ENCODE measurements at places on chromosomes 4 and X.

- DNase-seq = no peak
Observed at GRCh38 chr4:1511441-1512041, 105.3 kb upstream of the NKX1-1 start.

DNA sequence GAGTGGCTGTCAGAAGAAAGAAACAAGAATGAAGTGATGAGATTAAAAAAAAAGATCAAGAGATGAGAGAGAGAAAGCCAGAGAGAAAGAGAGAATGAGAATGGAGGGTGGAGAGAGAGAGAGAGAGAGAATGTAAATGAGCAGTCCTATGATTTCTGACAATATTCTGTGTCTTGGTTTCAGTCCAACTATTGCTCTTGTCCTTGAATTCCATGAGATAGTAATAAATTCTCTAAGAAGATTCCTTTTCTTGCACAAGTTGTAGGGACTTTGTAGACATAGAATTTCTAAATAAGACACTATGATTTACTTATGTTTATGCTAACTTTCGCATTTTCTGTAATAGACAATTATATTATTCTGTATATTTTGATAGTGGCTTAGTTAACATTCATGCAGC lies 149.6 kb upstream of the CTSO start:
- no peak for DNase-seq

DNA sequence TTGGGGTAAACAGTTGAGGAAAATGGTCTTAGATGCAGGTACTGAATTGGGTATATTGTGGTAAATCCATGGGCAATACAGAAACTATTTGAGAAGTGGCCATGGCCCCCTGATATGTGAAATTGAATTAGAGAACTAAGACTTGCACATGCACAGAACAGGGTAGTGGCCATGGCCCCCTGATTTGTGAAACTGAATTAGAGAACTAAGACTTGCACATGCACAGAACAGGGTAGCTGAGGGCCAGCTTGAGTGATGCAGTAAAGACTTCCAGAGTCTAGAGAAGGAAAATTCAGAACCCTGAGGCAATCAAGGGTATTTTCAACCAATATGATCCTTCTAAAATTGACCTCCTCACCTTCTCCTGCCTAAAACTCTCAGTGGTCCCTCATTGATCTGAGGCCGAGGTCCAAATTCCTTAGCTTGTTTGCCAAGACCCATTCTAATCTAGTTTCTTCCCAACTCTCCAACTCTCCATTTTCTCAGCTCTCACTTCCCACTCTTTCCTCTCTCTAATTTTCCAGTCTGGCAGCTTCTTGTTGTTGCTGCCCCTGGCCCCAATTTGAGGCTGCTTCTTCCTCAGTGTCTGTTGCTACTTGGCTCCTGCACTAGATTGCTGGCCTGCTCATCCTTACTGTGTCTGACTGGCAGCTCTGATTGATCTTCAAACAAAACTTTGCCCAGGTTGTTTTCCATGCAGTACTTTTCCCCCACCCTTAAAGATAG lies 72.4 kb downstream of the FRAS1 start:
- no peak for DNase-seq

DNA sequence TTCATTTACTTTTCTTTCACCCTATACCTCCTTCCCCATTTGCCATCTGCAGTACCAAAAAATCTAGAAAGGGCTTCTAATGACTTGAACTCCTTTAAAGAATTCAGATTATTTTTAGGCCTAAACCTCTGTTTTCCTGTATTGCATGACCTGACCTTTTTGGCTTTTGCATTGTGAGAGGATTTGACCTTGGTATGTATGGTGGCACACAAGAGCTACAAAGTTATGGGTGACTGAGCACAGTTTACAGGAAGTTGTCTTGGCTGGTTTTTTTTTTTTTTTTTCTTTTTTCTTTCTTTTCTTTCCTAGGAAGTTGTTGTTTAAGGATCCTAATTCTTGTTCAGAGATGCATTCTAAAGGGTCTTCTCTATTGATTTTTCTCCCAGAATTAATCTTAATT lies 32.0 kb upstream of the MTMR8 start:
- no peak for DNase-seq

GRCh38 chrX:18666614-18667013 lies 5.3 kb downstream of the RS1 start:
- no peak for DNase-seq

DNA sequence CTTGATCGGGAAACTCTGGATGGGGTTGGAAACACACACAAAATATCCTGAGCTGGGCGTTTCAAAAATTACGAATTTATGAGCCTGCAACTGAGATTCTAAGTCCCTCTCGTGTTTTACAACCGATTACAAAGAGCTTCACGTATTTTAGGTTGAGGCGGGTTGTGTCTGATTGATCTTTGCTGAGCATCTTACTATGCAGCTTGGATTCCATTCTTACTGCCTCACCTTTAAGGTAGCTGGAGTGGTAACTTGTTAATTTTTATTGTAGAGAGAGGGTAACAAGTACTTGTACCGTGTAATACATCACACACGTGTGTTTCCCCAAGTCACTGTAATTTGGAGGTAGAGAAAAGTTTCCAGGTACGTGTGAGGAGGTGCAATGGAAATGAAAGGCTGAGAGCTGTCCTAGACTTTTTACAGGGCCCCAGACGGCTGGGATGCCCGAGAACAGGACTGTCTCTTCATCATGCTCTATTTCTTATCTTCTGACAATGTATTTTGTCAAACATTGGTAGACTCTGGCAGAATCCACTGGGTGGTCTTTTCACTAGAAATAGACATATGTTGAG lies 97.8 kb upstream of the TENM3 start:
- DNase-seq = no peak

GRCh38 chrX:133297284-133297683 lies 79.1 kb upstream of the TFDP3 start:
- no peak for DNase-seq

GRCh38 chr4:11415409-11416070 lies 13.2 kb downstream of the HS3ST1 start:
- no peak for DNase-seq

DNA sequence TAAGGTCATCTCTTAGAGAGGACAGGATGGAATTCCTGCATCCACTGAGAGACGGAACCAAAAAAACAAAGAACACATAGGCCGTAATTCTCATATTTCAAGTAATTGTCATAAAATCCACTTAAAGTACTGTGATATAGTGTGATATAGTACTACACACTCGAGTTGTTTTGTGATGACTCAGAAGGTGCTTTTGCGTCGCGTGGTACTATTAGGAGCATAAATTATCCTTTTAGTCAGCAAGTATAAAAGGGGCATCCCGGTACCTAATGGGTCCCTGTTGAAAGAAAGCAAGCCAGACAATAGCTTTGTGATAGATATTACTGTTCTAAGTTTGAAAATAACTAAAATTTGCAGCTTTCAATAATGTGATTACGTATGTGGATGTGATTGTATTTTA lies 55.3 kb downstream of the GPR143 start:
- DNase-seq = no peak

GRCh38 chrX:119206203-119206602 lies 29.9 kb upstream of the PGRMC1 start:
- no peak for DNase-seq

DNA sequence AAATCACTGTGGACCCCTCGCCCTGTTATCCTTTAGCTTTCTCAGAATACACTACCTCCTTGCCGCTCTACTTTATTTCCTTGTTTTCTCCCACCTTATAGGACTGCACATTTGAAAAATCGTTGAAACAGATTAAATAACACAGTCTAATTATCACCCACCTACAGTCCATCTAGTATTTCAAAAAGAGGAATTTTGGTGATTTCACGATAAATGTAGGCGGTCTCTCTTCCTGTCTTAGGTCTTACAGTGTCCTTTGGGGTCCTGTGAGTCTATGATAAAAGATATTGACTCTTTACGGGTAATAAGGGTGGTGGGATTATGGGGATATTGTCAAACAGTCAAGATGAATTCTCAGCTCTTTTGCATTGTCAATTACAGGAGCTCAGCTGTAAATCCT lies 2.4 kb upstream of the TBL1X start:
- no peak for DNase-seq

- DNase-seq = no peak
Observed at GRCh38 chr4:81751531-81752289, 280.0 kb upstream of the RASGEF1B start.

DNA sequence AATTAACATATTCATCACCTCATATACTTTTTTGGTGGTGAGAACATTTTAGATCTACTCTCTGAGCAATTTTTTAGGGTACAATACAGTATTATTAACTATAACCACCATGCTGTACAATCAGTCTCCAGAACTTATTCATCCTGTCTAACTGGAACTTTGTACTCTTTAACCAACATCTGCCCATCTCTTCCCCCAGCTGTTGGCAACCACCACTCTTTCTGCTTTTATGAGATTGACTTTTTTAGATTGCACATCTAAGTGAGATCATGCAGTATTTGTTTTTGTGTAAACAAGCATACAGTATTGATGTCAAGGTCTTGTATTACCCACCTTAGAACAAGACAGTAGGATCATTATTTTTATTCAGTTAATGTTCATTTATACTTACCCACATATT lies 516.8 kb downstream of the RPA4 start:
- no peak for DNase-seq

DNA sequence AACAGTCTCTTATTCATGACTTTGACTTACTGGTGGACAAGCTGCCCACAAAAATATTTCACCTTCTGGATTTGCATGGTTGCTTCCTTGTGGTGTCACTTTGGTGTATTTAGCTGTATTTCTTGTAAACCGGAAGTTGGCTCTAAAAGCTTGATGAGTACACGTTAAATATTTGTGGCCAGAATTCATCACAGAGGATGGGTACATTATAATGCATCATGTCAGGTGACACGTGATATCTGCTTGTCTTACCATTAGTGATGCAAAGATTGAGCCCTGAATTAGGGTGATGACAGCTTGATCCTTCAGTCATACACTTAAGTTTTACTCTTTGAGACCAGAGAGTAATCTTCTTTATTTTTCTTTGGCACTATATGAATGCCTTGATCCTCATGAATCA lies 188.3 kb upstream of the RPS6KA3 start:
- no peak for DNase-seq

GRCh38 chrX:27466051-27466450 lies 2.9 kb upstream of the PPP4R3C start:
- no peak for DNase-seq

DNA sequence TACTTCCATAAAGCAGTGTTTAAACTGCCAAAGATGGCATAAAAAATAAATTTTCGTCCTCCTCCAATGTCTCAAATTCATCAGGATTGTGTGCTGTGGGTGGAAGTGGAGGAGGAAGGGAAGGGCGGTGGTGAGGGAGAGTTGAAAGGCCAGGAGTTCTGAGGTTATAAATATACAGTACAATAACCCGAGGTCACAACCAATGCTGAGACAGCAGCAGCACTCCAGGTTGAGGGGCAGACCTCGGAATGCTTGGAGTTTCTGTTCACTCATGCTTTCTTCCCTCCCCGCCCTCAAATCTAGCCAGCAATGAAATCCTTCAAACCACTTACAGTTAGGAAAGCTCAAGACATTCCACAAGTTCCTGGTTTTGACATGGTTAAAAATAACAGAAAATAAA lies 134.0 kb upstream of the SMAD1 start:
- no peak for DNase-seq

- DNase-seq = no peak
Observed at GRCh38 chr4:67624939-67625338, 66.4 kb downstream of the STAP1 start.

GRCh38 chrX:74251006-74251930 lies 52.7 kb upstream of the ZCCHC13 start:
- no peak for DNase-seq

DNA sequence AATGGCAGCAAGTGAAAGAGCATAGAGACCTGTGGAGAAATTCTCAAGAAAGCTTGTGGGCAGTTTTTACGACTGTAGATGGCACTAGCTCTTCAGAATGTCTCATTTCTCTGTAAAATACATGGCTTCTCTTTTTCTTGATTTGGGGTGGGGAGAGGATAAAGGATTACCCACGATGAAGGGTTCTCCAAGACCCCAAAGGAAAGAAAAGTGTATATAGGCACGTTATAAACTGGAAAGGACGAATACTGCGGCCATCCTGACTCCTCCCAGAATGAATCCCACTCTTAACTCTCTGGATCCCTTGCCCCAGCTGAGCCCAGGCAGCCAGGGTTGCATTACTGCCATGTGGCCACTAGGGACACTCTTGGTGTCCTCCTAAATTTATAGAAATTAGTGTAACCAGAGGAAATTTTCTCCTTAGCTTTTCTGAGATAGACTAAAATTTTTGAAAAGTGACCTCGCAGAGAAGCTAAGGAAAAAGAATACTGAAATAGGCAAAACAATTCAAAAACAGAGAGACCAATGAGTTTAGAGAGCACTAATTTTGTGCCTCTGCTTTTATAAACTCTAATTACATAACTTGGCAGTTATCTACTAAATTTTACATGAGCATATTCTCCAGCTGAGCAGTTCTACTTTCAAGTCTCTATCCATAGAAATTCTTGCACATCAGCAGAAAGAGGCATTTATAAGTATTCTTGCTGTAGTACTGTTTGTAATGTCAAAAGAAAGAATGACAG lies 37.8 kb upstream of the PCDH19 start:
- DNase-seq = no peak

DNA sequence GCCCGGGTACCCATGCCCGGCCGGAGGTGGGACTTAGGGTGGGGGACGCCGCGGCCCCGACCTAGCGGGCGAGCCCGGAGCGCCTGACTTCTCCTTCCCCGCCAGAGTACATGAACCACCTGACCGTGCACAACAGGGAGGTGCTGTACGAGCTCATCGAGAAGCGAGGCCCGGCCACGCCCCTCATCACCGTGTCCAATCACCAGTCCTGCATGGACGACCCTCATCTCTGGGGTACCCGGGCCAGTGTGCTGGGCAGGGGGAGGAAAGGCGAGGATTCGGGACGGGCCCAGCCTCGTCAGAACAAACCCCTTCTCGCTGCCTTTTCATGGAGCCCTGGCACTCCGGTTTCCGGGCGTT lies 622 bp downstream of the TAFAZZIN start:
- no peak for DNase-seq

DNA sequence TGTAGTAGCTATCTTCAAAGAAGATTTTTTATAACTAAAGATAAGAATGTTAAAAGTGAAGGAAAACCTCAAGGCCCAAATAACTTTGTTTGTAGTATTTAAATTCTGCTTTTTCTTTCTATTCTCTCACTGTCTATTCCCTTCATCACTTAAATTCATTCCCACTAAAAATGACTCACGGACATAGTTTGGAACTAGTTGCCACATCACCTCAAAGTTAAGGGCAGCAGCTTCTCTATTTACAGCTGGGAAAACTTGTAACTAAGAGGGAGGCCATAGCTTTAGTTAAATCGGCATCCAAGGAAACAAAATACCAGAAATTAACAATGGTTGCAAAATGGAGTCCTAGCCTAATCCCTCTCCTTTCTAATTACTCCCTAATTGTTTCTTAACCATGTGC lies 325.4 kb upstream of the MAGEB2 start:
- no peak for DNase-seq

DNA sequence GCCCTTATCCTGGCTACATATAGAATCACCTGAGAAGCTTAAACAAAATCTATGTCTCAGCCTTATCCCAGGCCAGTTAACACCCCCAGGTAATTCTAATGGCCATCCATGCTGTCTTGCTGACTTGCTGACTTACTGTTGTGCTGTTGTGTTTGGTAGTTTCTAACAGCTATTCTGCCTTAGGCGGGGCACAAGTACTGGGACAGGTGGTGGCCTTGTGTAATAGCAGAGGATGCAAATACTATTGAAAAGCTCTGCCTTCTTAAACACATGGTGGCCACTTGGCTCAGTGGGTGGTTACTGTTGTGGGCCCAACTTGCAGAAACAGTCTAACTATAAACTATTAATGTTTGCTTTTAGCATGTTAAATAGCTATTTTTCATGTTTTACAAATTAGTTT lies 56.2 kb downstream of the CDS1 start:
- DNase-seq = no peak

GRCh38 chr4:106818764-106819163 lies 217.3 kb downstream of the DKK2 start:
- DNase-seq = no peak

- no peak for DNase-seq
Observed at GRCh38 chr4:184590196-184590595, 59.1 kb downstream of the CASP3 start.
